ENCODE measurements at places on chromosomes 11 and 22.

DNA sequence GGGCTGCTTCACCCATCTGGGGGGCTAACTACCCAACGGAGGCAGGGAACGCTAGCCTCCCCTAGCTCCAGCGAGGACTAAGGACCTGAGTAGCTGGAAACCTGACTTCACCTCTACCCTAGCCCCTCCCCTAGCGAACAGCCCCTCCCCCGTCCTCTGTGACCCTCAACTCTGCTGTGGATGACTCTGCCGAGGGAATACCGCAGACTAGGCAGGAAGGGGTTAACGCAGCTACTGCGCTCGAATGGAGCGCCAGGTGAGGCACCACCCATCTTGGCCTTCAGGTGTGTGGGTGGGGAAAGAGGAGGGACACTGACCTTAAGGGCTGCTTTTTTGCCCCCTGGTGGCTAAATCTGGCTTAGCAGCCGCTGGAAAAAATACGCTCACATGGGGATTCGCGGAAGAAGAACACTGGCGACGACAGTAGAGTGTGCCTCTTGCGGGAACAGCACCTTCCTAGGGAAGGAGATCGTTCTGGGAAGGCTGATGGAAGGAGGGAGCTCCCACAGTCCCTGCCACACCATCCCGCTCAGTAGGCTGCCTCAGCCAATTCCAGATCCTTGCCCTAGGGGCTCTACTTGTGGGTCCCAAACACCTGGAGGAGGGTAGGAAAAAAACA is 4.5 kb upstream of the BCL9L start:
- peak; percentile 74 for DNase-seq

DNA sequence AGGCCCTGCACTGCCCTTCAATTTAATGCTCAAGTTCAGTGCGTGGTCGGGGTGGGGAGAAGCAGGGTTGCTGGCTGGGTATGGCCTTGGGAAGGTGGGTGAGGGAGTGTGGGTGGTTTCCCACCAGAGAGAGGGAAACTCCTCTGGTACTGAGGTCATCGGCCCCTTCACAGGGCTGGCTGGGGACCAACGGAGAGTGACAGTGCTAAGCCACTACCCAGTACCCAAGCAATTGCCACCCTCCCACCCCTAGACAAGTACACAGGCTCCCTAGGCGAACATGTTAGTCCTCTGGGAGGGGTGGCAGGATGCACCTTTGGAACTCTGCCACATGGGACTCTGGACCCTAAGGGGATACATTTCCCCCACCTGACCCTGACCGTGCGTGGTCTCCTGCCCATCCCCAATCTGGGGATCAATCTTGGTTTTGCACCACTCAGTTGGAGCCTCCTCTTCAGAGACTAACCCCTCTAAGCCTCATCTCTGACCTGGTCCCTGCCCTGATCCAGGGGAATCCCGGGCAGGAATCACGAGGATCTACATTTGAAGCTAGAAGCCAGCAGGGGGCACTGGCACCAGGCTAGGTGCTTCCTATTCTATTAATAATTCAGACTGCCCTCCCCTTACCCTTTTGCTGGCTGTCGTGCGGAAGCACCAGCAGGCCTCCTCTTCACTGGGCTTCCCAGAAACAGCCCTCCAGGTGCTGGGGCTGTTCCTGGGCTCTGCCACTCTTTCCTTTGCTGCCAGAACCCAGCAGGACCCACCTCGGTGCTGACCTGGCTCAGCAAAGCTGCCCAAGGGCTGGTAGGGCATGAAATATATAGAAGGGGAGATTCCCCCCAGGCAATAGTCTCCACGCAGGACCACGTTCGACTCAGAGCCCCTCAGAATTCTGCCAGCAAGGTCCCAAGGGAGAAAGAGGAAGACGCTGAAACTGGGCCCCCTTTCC is 377.7 kb downstream of the TENM4 start:
- DNase-seq = no peak

DNA sequence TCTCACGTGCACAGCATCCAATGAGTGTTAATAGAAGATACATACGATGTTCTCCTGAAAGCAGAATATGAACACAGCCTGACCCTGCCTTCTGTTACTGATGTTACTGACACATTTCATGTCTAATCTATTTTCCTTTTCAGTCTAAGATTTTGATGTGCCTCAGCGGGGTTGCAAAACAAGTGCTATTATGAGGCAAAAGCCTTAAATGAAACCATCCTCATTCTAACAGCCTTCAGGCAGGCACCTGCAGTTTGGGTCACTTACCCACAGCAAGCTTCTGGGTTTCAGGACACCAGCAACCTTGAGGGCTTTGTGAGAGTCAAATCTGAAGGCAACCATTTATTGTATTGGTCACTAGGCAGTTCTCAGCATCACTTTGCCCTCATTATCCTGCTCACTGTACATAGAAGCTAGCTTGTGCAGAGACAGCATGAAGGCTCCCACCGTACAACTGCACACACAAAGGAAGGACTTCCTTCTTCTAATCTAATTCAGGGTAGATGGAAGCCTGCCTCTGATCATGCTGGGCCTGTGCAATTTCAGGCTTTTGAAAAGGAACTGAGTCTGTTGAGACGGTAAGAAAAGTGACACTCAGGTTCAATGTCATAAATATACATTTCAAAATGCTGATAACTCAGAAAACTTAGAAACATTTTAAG is 183.2 kb upstream of the PITPNB start:
- DNase-seq = no peak

GRCh38 chr22:41834005-41834944 is 1.4 kb downstream of the SREBF2 start:
- no peak for DNase-seq

DNA sequence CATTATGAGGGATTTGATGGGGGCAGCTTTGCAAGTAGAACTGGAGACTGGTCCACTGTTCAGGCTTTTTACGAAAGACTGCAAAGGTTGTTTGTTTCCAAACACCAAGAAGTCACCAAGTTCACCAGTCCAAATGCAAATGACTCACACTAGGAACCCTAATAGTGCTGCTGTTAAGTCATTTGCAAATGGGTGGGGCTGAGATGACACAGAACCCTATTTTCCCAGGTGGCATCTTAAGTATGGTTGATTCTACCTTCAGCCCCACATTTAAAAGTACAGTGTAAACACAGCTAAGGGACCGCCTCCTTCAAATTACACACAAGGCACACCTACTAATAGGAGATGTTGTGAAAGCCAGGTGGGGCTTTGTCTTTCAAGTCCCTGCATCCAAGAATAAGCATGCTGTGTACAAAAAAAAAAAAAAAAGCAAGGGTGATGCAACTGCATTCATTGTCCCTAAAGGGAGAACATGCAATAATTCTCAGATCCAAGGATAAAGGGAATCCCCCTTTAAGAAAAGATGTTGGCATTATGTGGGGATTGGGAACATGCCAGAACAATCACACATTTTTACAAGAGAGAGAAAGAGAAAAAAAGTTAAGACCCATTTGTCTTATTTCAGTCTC is 27.3 kb downstream of the BDNF start:
- no peak for DNase-seq

GRCh38 chr22:29071261-29072045 is 1.4 kb upstream of the KREMEN1 start:
- DNase-seq = peak; percentile 13

- DNase-seq = no peak
Measured at GRCh38 chr11:93476796-93477195, 66.4 kb downstream of the SMCO4 start.
